ENCODE measurements at places on chromosomes 5 and 9.

GRCh38 chr5:149433524-149434131 is 54.5 kb upstream of the IL17B start:
- DNase-seq, result no peak

GRCh38 chr5:7016999-7017747 is 303.9 kb downstream of the TENT4A start:
- no peak for DNase-seq

DNA sequence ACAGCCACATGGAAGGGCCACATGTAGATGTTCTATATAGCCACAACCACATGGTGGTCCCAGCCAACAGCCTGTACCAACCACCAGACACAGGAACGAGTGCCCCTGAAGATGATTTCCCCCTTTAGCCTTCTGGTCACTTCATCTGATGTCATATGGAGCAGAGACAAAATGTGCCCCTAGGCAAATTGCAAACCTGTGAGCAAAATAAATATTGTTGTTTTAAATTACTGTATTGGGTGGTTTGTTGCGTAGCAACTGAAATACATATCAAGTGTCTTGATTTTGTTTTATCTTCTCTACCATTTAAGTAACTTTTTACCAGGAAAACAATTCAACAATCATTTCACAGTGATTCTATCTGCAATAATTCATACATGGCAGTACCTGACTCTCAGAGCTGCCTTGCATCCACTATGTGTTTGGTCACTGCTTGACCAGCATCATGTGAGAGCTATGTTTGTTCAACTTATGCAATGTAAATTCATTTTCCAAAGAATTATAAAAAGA is 142.5 kb upstream of the VLDLR start:
- no peak for DNase-seq

DNA sequence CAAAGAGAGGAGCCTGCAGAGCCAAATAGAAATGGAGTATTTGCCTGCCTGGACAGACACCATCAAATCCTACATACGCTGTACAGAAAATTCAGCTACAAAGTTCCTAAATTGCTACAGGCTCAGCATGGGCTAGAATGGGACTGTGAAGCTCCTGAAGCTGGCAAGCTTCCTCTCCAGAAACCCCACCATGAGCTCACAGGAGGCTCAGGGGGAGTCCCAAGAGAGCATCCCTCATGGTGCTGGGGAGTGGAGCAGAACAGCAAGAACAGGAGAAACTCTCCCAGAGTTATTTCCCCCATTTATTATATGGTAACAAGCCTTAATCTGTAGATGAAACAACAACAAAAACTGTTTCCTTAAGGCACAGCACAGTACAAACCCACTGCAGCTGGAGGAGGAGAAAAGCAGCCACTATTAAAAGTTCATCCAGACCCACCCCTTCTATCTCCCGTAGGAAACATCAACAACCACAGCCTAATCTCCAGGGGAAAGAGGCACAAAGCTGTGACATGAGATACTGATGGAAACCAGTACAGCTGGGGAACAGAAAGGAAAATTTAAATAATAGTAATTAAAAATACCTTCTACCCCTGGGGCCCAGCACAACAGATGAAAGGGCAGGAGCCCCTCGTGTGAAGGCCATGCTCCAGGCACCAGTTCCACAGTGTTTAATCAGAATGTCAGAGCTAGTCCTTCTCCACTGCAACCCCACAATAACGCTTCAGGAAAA is 548.5 kb downstream of the MTRR start:
- no peak for DNase-seq

Measured in activated CD4-positive, alpha-beta T cell treated with anti-CD3 and anti-CD28 coated beads, Interleukin-2, amount 50 U/mL, for 4 hours (primary cell).